ENCODE measurements at places on chromosomes 7 and 10. TPM values are rescaled to one million over a fixed set of nuclear protein-coding genes. Genes with fewer than 3 reads are reported as not detected.

DNA sequence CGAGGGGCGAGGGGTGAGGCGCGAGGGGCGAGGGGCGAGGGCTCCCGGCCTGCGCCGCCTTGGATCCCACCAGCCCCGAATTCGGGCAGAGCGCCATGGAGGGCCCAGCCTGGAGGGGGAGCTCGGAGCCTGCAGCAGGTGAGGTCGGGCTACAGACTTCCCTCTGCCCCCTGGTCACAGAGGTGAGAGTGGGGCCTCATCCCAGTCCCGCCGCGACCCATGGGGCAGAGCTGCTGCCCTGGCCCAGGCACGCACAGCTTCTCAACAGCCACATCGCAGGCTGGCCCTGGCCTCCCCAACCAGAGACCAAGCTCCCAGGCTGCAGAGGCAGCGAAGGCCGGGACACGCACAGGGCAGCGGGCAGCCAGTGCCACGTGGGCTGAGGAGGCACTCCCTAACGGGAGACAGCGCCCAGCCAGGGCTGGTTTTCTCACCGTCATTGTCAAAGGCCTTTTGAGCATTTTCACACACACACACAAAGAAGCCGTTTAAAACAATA lies 191.8 kb downstream of the PTPRN2 start:
- no peaks in the 10 kb centered on the region for H3K4me1 ChIP-seq
- H3K27ac ChIP-seq, result no peak overlapping the region

GRCh38 chr7:152894295-152895170 lies 135.0 kb downstream of the ACTR3B start:
- peak; percentile 72 for DNase-seq
- H3K4me3 ChIP-seq, result no peak overlapping the region
- H3K36me3 ChIP-seq, result peaks cover 6% of the 10 kb centered on the region
- no peak overlapping the region for H3K27ac ChIP-seq
- no peaks in the 10 kb centered on the region for H3K4me1 ChIP-seq

Gene DOCK1
- 116 TPM for total RNA-seq

Gene SLC18A3
- total RNA-seq, result 0.72 TPM

DNA sequence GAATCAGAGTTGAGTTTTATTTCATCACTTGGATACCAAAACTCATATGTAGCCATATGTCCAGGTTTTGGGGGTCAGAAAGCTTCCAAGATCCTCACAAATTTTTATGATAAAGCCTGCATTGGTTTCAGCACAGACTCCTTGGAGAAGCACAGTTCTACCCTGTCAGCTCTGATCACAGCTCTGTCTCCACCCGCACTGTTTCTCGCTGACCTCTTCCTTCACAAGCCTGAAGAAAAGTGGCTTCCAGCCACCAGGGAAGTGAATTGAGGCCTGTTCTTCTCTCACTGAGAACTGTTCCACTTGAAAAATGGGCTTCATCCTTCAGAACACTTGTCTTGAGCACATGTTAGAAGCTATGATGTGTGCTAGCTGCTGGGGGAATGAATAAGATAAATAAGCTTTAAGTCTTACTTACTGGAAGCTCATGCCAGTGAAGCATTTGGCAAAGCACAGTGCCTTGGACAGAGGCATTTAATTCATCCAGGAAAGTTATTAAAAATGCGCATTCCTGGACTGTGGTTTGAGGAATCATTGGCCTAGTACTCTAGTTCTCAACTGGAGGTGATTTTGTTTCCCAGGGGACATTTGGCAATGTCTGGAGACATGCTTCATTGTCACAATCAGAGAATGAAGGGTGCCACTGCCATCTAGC lies 133.6 kb downstream of the BMPER start:
- H3K4me1 ChIP-seq, result peaks cover 12% of the 10 kb centered on the region
- H3K36me3 ChIP-seq, result no peaks in the 10 kb centered on the region
- H3K4me3 ChIP-seq, result no peak overlapping the region
- H3K27ac ChIP-seq, result no peak overlapping the region

DNA sequence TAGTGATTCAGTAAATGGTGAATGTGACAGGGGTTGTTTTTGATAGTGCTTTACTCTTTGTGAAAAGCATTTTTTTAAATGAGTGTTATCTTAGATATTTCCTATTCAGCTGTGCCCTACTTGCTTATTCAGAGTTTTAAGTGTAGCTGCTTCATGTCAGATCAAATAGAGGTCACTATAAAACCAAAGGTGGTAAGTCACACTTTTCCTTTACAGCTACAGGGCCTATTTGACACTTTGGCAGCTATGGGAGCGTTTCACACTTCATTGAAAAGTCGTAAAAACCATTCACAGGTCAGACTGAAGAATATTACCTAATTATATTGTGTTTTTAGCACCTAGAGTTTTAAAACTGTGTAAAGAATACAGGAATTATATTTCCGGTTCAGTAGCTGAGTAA lies 67.3 kb downstream of the ANKIB1 start:
- H3K4me1 ChIP-seq, result no peaks in the 10 kb centered on the region
- DNase-seq, result no peak
- no peak overlapping the region for H3K4me3 ChIP-seq
- no peaks in the 10 kb centered on the region for H3K36me3 ChIP-seq
- no peak overlapping the region for H3K27ac ChIP-seq

DNA sequence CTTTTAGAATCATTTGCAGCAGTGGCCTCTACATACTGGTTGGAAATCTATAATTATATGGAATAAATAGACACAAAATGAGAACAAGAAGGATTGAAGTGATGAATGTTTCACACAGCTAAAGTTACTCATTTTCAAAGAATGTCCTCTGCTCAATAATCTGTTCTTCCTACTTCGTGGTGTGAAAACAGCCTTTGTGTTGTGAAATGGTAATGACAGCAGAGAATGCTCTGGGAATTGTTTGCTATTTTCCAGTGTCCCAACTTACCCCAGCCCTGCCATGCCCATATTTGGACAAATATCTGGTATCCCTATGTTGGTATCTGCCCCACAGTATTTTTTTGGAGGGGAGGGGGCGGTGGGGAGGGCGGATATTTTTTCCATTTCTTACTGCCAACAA lies 130.4 kb downstream of the GLI3 start:
- H3K27me3 ChIP-seq, result peaks cover 3% of the 10 kb centered on the region
- no peak overlapping the region for H3K4me3 ChIP-seq
- DNase-seq, result no peak
- H3K27ac ChIP-seq, result no peak overlapping the region
- no peaks in the 10 kb centered on the region for H3K36me3 ChIP-seq
